ENCODE measurements at places on chromosomes 12 and 14.

- no peak for DNase-seq
Measured at GRCh38 chr12:79378496-79378895, 312.3 kb downstream of the PAWR start.

GRCh38 chr12:15356951-15357364 lies 34.6 kb downstream of the PTPRO start:
- no peak for DNase-seq

- no peak for DNase-seq
Measured at GRCh38 chr12:53232646-53233461, 845 bp upstream of the RARG start.

GRCh38 chr14:32950584-32950983 lies 11.9 kb downstream of the NPAS3 start:
- no peak for DNase-seq

DNA sequence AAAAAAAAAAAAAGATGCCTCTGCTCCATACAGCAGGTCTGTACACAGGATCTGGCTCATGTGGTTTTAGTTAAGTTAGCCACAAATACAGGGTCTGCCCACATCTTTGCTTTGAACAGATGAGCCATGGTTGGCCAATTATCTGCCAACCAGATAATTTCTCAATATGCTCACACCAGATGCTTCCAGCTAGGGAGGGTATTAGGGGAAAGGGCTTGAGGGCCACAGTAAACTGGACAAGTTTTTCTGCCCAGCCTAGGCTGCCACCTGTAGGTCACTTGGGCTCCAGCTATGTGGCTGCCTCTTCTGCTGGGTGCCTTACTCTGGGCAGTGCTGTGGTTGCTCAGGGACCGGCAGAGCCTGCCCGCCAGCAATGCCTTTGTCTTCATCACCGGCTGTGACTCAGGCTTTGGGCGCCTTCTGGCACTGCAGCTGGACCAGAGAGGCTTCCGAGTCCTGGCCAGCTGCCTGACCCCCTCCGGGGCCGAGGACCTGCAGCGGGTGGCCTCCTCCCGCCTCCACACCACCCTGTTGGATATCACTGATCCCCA lies 776 bp downstream of the RDH5 start:
- DNase-seq, result peak; percentile 47

- no peak for DNase-seq
Measured at GRCh38 chr12:96354326-96354725, 45.9 kb downstream of the CDK17 start.

DNA sequence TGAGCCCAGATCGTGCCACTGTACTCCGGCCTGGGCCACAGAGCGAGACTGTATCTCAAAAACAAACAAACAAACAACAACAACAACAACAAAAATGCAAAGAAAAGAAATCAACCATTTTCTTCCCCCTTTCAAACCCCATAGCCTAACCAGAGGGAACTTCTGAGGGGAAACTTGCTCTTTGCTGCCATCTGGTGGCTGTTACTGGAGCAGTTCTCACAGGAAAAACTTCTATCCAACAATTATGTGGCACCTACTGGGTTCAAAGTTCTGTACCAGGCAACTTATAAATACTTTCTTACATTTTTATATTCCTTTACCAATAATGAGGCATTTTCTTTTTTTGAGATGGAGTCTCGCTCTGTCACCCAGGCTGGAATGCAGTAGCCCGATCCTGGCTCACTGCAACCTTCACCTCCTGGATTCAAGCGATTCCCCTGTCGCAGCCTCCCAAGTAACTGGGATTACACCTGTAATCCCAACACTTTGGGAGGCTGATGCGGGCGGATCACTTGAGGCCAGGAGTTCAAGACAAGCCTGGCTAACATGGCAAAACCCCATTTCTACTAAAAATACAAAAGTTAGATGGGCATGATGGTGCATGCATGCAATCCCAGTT lies 50.9 kb upstream of the BICDL1 start:
- DNase-seq, result peak; percentile 59

DNA sequence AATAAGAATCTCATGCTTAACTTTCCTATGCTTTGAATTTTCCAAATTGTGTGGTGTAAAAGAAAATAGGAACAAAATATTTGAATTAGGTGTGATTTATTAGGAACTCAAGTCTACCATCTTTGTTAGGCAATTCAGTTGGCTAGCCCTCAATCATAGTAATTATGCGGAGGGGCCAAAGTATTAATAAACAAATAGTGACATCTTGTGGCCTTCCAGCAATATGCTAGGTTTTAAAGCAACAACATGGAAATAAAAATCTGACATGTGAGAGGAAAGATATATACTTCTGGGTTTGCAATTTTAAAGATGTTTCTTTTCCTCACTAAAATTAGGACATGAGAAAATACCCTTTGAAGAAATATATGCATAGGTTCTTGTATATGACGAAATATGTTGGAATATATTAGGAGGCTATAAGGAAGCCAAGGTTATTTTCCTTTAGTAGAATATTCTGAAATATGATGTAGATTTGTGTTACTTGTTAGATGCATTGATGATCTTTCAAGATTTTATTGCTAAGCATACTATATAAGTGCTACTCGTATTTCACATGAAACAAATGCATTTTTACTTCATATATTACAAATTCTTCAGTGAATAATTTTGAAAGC lies 200.4 kb downstream of the PTPRO start:
- peak; percentile 49 for DNase-seq

- no peak for DNase-seq
Measured at GRCh38 chr12:120465756-120466155, 3.8 kb downstream of the SRSF9 start.

DNA sequence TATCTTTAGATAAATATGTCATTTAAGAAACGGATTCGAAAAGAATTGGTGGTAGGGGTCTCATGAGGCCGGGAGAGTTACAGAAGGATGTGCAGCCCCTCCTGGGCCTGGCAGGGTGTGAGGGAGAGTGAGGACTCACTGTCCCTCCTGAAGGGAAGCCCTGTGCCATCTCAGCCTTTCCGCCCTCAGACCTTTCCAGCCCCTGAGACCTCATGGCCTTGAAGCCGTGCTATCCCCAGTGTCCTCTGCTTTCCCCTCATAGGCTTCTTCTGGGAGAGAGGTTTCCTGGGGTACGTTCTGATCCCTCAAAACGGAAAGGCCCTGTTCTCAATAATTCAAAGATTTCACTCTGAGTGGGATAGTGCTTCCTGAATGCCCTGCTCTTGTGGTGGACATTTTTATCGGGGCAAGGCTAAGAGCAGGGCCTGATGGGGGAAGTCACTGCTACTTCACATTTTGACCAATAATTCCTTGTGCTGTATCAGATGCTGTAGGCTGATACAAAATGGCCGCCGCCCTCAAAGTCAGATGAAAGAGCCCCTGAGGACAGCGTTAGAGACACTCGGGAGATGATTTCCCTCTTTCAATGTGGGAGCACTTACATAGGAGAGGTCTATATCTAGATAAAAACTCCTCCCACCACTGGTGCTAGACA lies 1.3 kb downstream of the CD4 start:
- DNase-seq, result no peak

DNA sequence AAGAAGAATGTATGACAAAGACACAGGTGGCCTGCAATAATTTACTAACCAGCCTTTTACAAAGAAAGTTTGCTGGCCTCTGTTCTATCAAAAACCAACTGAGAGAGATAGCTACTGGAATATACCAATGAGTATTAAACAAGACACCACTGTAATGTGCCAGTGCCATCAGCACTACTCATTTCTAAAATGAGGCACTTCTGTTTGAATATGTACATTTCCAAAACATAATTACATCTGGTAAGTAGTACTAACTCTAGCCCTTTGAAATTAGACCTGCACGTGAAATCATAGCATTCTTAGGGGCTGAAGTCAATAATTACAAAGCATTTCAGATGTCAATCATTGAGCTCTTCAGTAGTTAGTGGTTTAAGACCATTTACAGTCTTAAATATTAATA lies 6.9 kb upstream of the SYCP3 start:
- no peak for DNase-seq

DNA sequence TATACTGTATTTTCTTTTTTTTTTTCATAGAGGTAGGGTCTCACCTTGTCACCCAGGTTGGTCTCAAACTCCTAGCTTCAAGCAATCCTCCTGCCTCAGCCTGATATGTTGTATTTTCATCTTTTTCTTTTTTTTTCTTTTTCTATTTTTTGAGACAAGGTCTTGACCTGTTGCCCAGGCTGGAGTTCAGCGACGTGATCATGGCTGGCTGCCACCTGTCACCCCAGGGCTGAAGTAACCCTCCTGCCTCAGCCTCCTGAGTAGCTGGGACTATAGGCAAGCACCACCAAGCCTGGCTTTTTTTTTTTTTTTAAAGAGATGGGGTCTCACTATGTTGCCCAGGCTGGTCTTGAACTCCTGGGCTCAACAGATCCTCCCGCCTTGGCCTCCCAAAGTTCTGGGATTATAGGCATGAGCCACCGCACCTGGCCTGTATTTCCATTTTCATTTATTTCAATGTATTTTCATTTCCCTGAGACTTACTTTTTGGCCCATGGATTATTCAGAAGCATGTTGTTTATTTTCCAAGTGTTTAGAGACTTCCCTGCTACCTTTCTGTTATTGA lies 16.2 kb upstream of the ARF6 start:
- no peak for DNase-seq

GRCh38 chr12:77060883-77061240 lies 4.5 kb downstream of the E2F7 start:
- DNase-seq, result no peak

DNA sequence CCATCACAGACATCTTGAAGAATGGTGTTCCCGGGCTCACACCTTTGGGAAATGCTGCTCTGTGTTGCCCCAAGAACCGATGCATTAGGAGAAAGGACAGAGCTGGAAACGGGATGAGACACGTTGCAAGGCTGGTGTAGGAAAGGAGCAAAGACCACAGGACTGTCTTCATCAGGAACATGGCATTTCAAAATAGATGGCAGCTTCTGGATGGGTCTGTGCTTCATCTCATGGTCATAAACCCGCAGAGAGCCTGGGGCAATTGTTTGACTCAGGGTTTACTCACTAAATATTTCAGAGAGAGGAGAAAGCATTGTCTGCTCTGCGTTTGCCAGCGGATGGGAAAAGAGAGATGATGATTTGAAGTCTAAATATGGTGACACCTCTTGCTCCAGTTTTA lies 76.3 kb downstream of the CACNA1C start:
- DNase-seq, result no peak

DNA sequence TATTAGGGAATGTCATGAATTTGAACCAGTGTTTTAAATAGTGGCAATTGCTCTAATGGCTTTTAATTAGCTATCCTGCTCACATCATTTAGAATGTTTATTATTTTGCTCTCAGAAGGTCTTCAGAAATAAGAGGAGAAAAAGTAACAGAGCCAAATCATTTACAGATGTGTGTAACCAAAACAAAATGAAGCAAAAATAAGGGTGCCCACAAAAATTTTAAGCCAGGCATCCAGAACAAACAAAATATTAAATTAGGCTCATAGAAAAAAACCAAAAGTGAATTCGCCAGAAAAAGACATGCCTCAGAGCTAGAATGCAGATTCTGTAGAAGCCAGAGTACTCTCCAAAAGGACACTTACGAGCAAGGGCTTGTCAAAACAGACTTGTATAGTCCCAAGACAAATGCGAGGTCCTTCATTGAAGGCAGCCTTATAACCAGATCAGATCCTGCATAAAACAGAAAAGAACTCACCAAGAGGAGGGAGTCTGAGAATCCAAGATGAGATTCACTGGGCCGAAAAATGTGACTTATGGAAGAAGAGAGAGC lies 20.2 kb upstream of the SERPINA1 start:
- DNase-seq, result no peak
